ENCODE measurements at places on chromosomes 1 and 21. TPM values are rescaled to one million over a fixed set of nuclear protein-coding genes. Genes with fewer than 3 reads are reported as not detected.

RHBDL2 gene
- total RNA-seq = 1.1 TPM

KCNH1 gene
- 1.6 TPM for total RNA-seq

PADI2 gene
- 1.4 TPM for total RNA-seq

KMO gene
- not detected for total RNA-seq

FAM151A gene
- total RNA-seq = not detected

Measured in neural progenitor cell (in vitro differentiated cells).